ENCODE measurements at places on chromosomes 13 and 19.
A peak's percentile ranks its signal among the peaks of the same experiment; 100 is the strongest.

DNA sequence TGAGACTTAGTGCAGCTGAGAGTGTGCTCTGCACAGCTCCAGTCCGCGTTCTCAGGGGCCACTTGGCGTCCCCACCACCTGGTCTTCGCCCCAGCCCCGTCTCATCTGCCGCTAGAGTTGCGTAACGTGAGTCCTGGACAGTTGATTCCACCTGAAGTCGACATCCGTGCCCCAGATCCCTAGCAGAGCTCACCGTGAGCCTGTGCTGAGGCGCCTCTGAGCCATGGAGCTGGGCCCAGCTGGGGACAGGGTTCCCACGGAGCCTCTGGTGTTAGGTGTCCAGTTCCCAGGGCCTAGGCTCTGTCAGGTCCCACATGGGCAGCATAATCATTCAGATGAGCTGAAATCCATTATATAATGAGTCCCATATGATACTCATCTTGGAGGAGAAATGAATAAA is 147.1 kb upstream of the SOX1 start:
- no peak for DNase-seq

DNA sequence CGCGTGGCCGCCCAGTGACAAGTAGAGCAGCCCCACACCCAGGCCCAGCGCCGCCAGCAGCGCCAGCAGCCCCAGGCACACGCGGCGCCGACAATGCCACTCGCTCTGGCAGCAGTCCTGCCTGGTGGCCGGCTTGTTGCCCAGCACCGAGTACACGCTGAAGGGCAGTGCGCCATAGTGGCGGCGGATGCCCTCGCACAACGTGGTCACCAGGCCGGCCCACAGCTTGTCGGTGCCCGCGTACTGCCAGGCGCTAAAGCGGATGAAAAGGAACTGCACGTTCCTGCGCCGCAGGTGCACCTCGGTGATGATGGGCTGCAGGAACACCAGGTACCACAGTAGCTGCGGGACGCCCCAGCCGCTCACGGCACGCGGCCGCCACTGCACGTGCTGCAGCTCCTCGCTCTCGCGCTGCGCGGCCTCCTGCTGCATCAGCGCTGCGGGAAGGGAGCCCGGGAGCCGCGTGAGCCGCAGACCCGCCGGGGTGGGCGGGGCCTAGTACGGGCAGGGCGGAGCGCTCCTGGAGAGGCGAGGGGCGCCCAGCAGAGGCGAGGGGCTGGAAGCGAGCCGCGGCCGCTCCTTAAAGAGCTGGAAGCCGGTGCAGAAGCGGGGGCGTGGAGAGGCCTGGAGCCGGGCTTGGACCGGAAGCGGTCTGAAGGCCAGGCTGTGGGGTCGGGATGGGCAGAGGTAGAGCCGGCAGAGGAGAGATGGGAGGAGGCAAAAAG is 7.3 kb downstream of the NKPD1 start:
- no peak for DNase-seq

GRCh38 chr13:29976535-29976934 is 126.1 kb upstream of the UBL3 start:
- DNase-seq = no peak

GRCh38 chr13:106493533-106494220 is 41.8 kb downstream of the EFNB2 start:
- DNase-seq = no peak

- DNase-seq = no peak
Observed at GRCh38 chr19:10471909-10472308, 31.2 kb downstream of the KEAP1 start.

DNA sequence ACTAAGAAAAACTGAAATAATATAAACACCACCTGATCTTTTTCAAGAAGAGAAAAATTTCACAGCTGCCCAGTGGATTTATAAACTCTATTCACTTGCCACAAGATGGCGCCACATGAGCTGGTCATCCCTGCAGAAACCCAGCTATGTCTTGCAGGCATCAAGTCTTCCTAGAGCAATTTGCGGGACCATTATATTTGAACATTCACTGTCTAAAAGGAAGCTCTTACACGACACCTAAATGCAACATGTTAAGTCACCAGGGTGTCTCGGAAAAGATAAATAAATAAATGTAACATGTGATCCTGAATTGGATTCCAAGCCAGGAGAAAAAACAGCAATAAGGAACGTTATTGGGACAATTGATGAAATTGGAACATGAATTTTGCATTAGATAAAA is 20.3 kb upstream of the AKT2 start:
- DNase-seq = peak; percentile 3

DNA sequence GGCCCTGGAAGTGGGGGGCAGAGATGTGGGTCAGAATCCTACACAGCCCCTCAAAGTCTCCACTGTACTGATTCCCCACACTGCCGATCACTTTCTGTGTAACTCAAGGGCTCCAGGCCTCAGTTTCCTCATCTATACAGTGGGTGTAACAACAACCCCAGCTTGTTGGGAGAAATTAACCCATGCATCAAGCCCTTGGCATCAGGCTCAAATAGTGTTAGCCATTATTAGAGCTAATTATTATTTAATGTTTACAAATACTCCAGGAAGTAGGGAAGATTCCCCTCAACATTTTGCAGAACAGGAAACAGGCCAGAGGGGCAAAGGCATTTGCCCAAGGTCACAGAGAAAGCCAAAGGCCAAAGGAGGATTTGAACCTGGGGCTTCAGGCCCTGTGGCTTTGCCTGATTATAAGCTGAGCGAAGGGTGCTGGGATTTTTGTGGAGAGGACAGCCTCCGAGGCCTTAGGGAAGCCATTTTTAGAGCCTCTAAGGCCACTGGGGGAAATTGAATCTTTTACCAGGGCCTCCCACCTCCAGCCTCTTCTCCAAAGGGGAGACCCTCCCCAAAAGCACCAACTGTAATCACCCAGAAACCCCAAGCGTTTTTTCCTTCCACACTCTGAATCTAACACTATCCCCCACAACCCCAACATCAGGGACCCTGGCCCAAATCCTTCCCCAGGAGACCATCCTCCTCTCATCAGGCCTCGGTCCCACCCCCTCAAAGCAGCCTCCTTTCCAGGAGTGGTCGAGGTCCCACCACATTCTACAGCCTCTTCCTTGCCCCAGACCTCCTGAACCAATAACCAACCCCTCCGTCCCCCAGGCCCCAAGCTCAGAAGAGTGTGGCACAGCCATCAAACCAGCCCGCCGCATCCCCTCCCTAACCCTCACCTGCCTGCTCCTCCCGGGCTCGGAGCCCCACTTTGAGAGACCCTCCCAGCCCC is 1.1 kb downstream of the FKBP8 start:
- no peak for DNase-seq

- no peak for DNase-seq
Observed at GRCh38 chr13:42832341-42833096, 51.1 kb downstream of the FAM216B start.

DNA sequence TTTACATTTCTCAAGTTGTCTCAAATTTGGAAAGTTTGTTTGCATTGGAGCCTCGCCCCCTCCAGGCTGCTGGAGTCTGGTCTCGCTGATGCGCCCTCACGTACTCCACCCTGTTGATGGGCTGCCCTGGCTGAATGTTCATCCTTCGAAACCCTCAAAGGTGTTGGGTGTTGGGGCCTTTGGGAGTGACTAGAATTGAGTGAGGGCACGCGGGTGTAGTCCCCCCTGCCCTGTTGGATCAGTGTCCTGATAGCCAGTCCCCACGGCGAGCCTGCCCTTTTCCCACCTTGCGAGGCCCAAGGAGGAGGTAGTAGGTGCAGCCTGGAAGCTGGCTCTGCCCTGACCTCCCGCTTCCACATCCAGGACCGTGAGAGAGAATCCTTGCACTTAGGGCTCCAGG is 14.8 kb downstream of the TFDP1 start:
- no peak for DNase-seq

DNA sequence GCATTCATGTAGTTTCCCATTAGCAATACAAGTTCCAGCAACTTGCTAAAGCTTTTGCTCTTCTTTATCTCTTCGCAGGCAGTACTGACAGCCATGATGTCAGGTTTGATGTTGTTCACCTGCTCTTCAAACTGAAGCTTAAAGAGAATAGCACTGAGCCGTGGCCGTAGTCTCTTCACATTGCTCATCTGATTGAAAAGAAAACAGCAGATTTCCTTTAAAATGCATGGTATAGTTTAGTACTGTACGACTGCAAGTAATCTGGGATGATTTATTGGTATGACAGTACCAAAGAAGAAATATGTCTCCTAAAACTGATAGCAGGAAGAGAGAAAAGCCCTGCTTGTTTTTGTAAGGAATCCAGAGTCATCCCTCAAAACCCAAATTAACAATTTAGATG is 284.4 kb downstream of the DIAPH3 start:
- DNase-seq = no peak

DNA sequence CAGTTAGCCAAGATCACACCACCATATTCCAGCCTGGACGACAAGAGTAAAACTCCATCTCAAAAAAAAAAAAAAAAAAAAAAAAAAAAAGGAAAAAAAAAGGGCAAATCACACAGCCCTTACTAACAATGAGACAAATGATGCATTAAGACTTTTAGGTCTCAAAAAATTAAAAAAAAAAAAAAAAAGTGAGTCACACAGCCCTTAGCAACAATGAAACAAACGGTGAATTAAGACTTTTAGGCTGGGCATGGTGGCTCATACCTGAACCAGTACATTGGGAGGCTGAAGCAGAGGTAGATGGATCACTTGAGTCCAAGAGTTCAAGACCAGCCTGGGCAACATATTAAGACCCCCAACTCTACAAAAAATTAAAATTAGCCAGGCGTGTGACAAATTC is 32.4 kb upstream of the EIF3G start:
- DNase-seq = no peak

DNA sequence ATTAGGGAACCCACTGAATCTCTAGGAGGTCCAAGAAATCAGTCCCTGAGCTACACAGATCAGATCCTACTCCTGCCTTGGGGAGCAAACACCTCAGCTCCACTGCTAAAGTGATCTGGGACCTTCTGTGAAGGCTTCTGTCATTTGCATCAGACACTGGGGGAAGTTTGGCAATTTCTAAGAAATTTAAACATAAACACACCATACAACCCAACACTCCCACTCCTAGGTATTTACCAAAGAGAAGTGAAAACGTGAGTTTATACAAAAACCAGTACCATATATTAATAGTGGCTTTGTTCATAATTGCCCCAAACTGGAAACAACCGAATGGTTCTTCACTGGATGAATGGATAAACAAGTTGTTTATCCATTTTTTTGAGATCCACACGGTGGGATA is 7.3 kb upstream of the TYROBP start:
- no peak for DNase-seq

DNA sequence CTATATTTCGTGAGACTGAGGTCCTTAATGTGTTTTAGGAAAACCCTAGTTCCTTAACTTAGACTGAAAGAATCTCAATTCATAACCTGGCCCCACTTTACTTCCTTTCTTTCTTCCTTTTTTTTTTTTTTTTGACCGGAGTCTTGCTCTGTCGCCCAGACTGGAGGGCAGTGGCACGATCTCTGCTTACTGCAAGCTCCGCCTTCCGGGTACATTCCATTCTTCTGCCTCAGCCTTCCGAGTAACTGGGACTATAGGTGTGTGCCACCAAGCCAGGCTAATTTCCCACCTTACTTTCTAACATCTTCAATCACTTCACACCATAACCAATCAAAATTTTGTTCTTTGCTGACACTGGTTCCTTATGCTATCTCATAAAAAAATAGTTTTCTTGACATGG is 2097.0 kb downstream of the PCDH9 start:
- no peak for DNase-seq

- DNase-seq = no peak
Observed at GRCh38 chr19:10872546-10873107, 1.3 kb downstream of the CARM1 start.

GRCh38 chr13:28147495-28147894 is 9.2 kb downstream of the PAN3 start:
- no peak for DNase-seq

GRCh38 chr19:33111587-33111986 is 20.3 kb upstream of the WDR88 start:
- no peak for DNase-seq

DNA sequence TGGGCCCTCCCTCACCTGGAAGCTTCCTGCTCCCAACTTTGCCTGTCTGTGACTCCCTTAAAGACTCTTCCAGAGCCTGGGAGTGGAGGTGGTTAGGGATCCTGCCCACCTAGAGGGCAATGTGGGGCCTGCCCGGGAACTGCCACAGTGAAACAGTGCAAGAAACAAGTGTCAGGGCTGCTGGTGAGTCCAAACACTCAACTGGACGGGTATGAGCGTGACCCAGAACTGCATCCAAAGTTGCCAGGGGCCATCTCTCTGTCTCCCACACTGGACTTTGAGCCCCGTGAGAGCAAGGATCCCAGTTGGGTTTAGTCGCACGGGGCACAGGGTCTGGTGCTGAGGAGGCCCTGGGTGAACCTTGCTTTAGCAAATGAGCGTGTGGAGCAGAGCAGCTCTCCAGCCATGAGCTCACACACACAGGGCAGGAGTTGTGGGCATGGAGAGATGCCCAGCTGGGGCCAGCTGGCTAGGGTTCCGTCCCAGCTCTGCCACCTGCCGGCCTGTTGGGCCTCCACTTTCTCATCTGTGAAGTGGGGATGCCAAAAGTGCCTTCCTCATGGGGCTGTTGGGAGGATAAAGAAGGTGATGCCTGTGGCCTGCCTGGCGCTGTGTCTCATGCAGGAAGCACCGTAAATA is 2.8 kb upstream of the NUMBL start:
- no peak for DNase-seq

- no peak for DNase-seq
Observed at GRCh38 chr19:33468361-33469170, 53.0 kb downstream of the PEPD start.

- DNase-seq = no peak
Observed at GRCh38 chr19:33956941-33957340, 160.3 kb downstream of the KCTD15 start.

GRCh38 chr13:95258619-95259194 is 42.5 kb downstream of the ABCC4 start:
- no peak for DNase-seq

Measured in hypothalamus (tissue), 51 donors.